Umbilical cord (tissue), 2 donors: ENCODE measurements at places on chromosomes 5 and 9. TPM values are rescaled to one million over a fixed set of nuclear protein-coding genes. Genes with fewer than 3 reads are reported as not detected.

GRCh38 chr5:74183041-74183440 is 457.5 kb downstream of the ENC1 start:
- peak; percentile 41 for DNase-seq

DNAH5 gene
- total RNA-seq, result 0.48 TPM

C5orf58 gene
- 1.7 TPM for total RNA-seq

C9orf50 gene
- total RNA-seq, result 1.2 TPM

ZNF367 gene
- total RNA-seq, result 7.0 TPM

GRCh38 chr5:37696190-37697021 is 143.4 kb downstream of the GDNF start:
- DNase-seq, result no peak

PCDHB3 gene
- 0.72 TPM for total RNA-seq

ARRDC3 gene
- total RNA-seq, result 149 TPM

GRCh38 chr5:173745557-173745956 is 129.1 kb upstream of the BOD1 start:
- DNase-seq, result no peak

COL5A1 gene
- 1,367 TPM for total RNA-seq

DNA sequence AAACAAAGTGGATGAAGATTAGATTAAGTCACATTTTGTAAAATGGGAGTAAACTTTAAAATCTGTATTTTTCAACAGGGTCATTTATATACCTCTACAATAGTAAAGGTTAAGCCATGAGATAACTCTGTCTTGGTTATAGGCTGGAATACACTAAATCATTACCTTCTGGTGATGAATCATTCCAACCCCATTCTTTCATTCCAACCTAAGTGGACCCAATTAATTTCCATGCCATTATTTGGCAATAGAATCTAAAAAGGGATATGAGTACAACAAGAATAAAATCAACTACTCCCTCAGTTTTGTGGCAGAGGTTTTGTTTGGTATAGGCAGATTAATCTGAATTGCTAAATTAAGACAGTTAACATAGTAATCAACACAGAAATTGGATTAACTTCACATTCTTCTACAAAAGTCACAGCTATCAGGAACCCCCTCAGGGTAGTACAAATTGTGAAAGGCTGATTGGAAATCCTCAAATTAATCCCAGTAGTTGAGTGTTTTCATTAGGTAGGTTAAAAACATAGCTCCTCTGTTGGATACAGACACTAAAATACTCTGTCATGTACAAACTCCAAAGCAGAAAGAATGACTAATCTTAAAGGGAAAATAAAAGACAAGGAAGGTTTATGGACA is 54.2 kb downstream of the ELAVL2 start:
- no peak for DNase-seq

SLC36A2 gene
- total RNA-seq, result 1.7 TPM

DNA sequence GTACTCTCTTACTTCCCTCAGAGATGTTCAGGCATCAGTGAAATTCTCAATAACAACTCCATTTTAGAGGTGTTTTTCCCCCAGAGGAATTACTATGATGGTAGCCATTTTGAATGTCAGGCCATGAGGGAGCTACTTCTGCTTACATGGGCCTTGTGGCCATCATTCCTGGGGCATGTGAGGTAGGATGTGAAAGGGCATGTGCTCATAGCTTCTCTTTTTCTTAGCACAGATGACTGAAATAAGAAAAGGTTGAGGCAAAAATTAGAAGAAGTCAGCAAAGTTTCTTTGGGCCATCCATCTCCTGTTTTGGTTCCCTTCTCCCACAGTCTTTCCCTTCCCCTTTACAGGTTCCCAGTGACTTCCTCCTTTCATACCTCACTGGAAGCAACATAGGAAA is 68.8 kb downstream of the FEM1C start:
- DNase-seq, result no peak

LCN9 gene
- not detected for total RNA-seq

TAS2R1 gene
- total RNA-seq, result 0.72 TPM

- peak; percentile 42 for DNase-seq
Observed at GRCh38 chr5:57441557-57441956, 41.1 kb downstream of the ACTBL2 start.

FLT4 gene
- 0.48 TPM for total RNA-seq

PGM5 gene
- total RNA-seq, result 194 TPM

- DNase-seq, result no peak
Observed at GRCh38 chr5:12837592-12837991, 933.3 kb upstream of the CTNND2 start.
